Natural killer cell treated with Interleukin-12 subunit alpha and Interleukin-12 subunit beta and Interleukin-15 and Interleukin-18, amount 100 ng/mL, for 72 hours (primary cell): ENCODE measurements at places on chromosomes 5 and 9.

- DNase-seq: no peak
These were observed 2.3 kb downstream of the DENND4C start for GRCh38 chr9:19232823-19233194.

GRCh38 chr5:181261320-181262049 is 542 bp upstream of the TRIM52 start:
- peak; percentile 80 for DNase-seq

DNA sequence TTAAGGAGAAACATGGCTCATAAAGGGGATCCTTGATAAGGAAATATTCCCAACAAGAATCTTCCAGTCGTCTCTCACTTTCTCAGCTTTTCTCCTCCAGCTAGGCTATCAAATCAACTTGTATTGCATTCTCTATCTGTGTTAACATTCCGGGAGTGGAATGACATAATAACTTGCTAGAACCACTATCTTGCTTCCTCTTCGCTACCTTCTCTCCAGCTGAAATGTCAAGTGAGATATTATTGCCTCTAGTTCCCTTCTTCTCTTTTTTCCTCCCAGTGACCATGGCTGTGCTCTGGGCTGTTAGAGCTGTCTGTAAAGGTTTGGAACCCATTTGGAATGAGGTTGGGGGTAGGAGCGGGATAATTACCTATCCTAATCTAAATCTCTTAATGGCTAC is 1329.5 kb upstream of the WWC1 start:
- DNase-seq: no peak

- DNase-seq: no peak
These were observed 25.0 kb upstream of the CEP78 start for GRCh38 chr9:78210841-78211301.

GRCh38 chr5:135405082-135405481 is 6.1 kb upstream of the MACROH2A1 start:
- DNase-seq: no peak

- DNase-seq: no peak
These were observed 938 bp downstream of the LPAR1 start for GRCh38 chr9:111037356-111037707.
